A673 (cell line): ENCODE measurements at places on chromosomes 1 and 21. TPM values are rescaled to one million over a fixed set of nuclear protein-coding genes. Genes with fewer than 3 reads are reported as not detected.

NCSTN gene
- 58.0 and 64.6 TPM in 2 replicates for total RNA-seq

CATSPER4 gene
- total RNA-seq, result not detected in 2 replicates

CLCA4 gene
- total RNA-seq, result not detected in 2 replicates

DNA sequence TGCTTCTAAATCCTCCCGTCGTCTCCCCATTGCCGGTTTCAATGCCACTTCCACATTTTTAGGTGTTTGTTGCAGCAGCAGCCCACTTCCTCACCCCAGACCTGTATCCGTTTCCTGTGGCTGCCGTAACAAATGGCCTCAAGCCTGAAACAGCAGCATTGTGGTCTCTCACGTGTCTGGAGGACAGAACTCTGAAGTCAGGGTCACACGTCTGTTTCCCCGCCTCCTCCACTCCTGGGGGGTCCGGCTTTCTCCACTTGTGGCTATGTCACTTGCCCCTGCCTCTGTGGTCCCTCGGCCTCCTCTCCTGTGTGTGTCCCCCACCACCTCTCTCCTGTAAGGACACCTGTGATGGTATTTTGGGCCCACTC, 21.8 kb downstream of the TRPM2 start:
- no peaks in the 10 kb centered on the region for H3K36me3 ChIP-seq
- no peak overlapping the region for H3K4me3 ChIP-seq
- no peak overlapping the region for H3K27ac ChIP-seq
- DNase-seq, result no peak

DNA sequence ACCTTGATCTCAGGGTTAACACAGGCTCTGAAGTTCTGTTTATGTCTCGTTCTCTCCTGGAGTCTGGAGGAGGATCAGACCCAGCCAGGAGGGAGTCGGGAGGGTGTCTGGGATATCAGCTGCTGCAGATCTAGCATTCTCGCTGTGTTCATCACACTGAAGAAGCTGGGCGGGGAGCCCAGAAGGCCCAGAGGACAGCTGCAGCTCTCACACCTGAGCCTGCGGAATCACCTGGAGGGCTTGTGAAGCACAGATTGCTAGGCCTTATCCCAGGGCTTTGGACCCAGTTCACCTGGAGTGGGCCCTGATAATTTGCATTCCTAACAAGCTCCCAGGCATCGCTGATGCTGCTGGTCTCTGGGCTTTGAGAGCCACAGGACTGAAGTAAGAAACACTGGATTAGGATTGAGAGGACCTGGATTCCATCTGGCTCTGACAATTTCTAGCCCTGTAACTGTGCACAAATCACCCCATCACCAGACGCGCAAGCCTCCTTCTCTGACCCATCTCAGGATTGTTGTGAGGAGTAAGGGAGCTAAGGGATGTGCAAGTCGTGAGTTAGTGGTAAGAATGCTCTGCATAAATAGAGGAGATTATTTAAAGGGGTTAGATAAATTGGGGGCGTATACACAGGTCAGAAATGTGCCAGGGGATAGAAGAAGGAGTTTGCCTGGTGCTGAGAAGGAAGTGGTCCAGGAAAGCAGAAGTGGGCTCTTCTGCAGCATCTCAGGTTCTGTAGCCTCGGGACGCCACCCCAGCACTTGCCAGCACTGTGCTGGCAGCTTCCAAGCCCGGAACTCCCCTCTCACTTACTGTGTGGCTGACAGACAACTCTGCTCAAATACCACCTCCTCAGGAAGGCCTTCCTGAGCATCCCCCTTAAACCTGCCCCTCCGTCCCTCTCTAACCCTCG, 19.1 kb downstream of the ABCA4 start:
- no peak for DNase-seq
- no peaks in the 10 kb centered on the region for H3K27me3 ChIP-seq
- no peak overlapping the region for H3K27ac ChIP-seq
